ENCODE measurements at places on chromosomes 6 and 20.

DNA sequence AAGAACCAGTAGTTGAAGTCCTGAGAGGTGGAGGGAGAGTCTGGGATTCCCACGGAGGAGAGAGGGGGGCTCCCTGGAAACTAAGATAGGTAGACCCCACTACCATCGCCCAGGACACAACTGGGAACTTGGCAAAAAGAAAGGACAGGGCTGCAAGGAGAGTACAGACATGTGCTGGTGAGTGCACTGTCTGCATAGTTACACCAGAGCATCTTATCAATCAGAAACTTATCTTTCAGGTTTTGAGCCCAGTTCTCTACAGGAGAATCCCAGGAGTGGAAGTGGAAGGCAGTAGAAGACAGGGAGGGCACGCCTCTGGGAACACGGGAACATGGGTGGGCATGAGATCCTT, 12.2 kb downstream of the NFKBIL1 start:
- no peak for DNase-seq

DNA sequence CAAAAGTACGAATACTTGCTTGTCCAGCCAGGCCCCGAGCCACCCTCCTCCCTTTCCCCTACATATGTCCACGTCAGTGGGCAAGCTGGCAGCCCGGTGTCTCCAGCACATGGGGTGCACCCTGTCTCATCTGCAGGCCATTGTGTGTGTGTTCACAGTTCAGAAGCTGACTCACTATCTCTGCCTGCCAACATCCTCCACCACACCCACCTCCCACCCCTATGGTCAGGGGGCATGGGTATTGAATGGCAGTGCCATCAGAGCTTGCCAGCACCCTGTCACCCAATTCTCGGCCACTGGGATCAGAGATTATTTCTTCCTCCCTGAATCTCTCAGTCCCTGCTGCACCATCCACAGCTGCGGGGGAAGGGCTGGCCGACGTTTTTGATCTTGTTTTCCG, 195.7 kb downstream of the FARS2 start:
- no peak for DNase-seq

DNA sequence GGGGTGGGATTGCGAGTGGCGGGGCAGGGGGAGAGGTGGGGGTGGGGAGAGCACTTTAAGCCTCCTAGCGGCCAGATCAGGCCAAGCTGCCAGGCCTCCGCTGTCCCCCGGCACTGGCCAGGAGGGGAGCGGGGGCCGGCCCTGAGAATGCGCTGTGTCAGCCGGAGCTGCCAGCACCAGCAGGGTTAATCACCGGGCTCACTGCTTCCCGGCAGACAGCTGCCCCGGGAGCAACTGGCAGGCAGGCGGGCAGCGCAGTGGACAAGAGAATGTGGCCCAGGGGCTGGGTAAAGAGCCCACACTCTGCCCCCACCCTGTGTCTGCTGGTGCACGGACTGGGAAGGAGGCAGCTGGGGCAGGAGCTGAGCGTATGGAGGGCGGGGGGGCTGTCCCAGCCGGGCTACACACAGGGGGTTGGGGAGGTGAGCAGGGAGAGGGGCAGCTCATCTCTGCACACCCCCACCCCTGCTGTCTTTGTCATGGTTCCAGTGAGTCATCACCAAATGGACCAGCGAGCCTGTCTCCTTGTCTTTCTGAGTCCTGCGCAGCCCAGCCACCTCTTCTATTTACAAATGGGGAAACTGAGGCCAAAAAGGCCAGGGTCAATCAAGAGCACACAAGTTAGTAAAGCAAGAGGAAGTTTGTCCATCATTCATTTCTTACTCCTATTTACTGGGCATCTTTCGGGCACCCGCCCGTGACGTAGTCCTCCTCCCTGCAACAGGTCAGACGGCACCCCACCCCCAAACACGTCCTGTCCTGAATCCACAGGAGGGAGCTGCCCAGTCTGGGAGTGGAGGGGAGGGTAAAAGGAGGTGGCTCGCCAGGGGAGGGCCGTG, 2.1 kb upstream of the LAMA5 start:
- no peak for DNase-seq

DNA sequence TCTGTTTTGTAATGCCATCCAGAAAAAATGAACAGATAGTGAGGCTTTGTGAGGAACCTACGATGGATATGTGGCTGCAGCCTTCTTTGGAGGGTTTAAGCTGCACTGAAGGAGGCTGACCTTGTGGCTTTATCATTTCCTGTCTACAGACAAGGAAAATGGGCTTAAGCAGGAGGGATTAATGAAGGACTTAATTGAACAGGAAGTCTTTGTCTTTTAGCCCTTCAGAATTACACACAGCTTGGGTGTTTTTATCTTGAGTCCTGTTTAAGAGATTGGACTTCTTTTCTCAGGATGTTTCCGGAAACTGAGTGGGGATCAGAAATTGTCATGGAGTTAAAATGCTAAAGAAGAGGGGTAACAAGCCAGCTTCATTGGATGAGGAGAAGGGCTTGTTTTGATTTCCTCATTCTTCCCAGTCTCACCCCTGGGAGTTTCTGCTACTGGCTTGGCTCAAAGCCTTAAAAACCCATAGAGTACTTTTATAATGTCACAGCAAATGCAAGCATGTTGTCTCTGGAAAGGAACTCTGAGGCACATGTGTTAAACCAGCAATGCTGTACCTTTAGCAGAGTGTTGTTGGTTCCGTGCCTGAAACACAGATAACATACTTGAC, 193.6 kb downstream of the JARID2 start:
- DNase-seq: no peak

DNA sequence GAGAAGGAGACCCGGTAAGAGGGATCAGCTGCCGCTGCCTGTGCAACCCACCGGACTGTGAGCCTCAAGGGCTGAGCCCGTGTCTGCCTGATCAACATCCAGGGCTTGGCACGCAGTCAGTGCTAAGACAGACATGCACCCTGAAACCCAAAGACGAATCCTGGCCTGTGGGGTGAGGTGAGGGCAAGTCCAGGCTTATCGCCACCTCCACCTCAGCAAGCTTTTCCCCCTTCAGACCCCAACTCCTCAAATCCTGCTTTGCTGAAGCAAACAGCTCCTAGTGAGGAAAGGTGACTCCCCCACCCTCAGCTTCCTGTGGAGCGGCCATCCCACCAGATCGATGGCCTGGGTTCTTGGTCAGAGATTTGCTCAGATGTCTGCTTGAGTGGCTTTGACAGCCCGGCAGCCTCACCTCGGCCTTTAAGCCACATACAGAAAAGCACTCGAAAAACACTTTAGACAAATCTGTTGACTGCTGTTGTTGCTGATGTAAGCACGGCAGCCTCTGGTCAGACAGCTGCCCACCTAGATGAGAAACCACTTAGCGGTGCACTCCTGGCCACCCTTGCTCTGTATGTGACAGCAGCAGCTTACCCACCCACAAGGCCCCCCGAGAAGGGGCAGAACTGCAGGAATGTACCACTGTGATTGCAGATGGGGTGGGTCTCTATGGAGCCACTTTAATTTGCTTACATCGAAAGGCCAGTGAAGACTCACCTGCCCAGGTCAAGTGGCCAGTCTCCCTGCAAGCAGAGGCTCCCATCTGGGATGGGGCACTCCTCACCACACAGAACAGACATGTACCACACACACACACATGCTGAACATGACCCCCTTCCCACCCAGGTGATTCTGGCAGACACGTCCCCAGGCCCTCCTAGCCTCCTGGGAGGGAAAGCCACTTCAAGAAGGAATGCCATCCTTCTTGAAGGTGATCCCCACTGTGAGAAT, 14.8 kb downstream of the MTCH1 start:
- DNase-seq: no peak

DNA sequence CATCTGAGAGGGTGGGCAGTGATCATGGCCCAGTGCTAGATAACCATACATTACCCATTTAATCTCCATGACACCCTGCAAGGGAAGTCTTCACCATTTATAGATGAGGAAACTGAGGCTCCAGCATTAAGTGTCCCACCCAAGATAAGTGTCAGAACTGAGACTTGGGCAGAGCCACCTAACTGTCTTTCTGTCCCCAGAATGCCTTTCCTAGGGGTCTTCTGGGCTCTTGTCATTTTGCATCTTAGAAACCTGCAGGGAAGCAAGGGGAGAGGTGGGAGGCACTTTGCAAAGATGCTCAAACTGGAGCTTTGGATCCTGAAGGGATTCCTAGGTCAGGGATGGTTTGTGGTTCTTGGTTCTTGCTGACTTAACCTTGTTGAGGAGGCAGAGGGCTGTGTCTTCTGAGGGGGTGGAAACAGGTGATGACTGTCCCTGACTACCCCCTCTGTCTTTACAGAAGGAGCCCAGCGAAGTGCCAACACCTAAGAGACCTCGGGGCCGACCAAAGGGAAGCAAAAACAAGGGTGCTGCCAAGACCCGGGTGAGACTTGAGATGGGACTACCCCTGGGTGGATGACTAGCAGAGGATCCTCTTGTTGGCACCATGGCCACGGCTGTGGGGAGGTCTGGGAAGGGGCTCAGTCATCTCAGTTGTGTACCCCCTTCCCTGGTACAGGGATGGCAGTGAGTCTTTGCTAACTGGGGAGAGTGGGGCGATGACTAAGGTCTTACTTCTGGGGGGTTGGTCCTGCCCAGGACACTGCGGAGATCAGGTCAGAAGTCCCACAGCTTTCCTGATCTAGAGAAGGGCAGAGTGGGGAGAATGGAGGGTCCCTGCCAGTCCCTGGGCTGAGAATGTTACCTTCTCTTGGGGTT, 5.8 kb downstream of the HMGA1 start:
- DNase-seq: no peak

DNA sequence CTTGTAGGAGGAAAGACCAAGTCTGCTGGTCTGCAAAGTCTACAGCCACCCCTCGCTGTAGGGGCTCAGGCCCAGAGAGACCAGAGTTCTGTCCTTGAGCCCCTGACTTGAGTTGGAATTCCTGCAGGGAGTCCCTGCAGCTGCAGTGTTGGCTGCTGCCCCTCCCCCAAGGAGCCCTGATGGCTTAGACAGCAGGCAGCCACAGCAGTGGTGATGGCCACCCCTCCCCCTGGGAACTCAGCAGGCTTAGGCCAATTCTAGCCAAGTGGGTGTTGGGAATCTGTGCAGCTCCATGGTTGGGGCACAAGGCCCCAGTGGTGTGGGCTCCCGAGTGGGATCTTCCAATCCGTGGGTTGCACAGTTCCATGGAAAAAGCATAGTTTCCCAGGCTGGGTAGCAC, 345.4 kb downstream of the CD109 start:
- no peak for DNase-seq

GRCh38 chr6:43243664-43244321, 512 bp downstream of the TTBK1 start:
- no peak for DNase-seq

GRCh38 chr6:14751645-14752175, 494.2 kb upstream of the JARID2 start:
- no peak for DNase-seq

DNA sequence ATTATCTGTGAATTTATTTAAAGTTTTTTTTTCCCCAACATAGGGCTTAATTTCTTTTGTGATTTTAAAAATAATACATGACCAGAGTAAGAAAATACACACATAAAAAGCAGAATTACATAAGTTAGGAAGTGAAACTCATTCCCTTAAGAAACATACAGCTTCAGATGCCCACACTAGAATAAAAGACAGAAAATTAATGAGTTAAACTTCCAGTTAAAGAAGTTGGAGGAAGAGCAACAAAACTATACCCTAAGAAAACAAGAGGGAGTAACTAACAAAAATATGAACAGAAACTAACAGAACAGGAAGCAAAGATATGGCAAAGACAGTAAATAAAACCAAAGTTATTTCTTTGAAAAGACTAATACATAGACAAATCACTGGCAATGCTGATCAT, 107.6 kb upstream of the CEP85L start:
- no peak for DNase-seq

DNA sequence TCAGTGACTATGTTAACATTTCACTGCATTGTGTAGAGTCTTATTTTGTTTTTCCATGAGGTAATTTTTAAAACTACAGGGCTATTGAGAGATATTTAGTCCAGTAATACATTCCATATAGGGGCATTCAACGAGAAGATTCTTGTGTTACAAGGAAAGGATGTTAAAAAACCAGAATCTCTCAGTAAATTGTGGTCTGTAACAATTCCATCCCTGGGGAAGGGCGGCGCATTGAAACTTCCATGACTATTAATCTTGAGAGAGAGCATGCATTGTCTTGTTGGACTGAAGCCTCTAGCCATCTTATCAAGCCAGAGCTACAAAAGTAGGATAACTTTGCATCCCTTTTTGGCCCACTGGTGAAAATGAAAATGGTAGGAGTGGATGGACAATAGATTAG, 119.7 kb downstream of the BCKDHB start:
- no peak for DNase-seq

DNA sequence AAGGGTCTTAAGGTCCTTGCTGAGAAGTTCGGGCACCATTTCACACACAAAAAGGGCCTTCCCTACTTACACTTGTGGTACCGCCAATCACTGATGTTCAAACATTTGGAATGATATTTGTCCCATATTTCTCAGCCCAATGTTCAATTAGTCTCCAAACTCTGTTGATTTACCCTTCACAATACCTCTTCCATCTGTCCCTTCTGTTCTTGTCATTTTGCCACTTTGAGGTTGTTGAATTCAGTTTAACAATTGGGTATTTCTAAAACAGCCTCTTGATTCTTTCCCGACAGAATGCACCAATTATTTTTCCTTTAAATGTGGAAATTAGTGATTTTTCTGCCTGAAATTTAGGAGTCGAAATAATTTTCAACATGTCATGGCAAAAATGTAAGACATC, 46.2 kb downstream of the NOX3 start:
- no peak for DNase-seq

GRCh38 chr6:152078001-152078400, 270.5 kb downstream of the ESR1 start:
- DNase-seq: no peak

- DNase-seq: no peak
Measured at GRCh38 chr20:830011-830521, 3.4 kb upstream of the FAM110A start.

DNA sequence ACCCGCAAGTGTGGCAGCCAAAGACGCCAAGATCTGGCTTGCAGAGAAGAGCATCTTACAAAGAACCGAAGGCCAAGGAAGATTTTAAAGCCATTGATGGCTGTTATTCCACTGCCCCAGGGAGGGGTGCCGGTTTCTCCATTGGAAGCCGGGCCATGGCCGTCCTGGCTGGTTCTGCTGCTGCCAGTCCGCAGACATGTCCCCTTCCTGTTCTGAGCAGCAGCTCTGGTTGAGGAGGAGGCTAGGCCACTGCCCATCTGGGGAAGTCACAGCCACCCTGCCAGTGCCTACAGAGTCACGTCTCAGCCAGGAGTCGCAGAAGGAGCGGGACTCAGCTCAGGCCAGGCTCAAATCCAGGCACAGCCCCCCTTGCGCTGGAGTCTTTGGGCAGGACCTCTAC, 42.6 kb upstream of the MRGBP start:
- no peak for DNase-seq

GRCh38 chr6:33410711-33411631, at the start of gene PHF1:
TSS of gene PHF1 (plus strand) at chr6:33411014. CDS start at chr6:33412264, 1,250 bp downstream.
- peak; percentile 85 for DNase-seq
